ENCODE measurements at places on chromosomes 2 and 18. TPM values are rescaled to one million over a fixed set of nuclear protein-coding genes. Genes with fewer than 3 reads are reported as not detected.

GRCh38 chr2:21461754-21462240, 338.0 kb downstream of the TDRD15 start:
- DNase-seq: no peak

DNA sequence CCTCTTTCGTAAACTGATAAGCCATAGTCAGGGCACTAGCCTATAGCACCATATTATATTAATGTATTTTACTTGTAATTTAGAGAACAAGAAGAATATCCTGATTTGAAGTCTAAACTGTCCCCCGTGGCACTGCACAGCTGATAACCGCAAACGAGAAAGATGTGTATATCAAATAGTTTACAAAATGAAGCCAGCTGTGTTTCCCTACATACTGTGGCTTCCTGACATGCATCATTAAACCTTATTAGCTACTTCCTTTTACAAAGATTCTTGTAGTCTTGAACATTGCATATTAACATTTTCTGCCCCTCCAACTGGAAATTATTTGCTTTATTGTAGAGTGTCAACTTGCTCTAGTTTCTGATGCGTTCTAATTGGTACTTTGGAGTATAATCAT, 153.5 kb upstream of the NFATC1 start:
- DNase-seq: no peak

GRCh38 chr2:203534621-203535077, 452 bp downstream of the RAPH1 start:
- no peak for DNase-seq

DNA sequence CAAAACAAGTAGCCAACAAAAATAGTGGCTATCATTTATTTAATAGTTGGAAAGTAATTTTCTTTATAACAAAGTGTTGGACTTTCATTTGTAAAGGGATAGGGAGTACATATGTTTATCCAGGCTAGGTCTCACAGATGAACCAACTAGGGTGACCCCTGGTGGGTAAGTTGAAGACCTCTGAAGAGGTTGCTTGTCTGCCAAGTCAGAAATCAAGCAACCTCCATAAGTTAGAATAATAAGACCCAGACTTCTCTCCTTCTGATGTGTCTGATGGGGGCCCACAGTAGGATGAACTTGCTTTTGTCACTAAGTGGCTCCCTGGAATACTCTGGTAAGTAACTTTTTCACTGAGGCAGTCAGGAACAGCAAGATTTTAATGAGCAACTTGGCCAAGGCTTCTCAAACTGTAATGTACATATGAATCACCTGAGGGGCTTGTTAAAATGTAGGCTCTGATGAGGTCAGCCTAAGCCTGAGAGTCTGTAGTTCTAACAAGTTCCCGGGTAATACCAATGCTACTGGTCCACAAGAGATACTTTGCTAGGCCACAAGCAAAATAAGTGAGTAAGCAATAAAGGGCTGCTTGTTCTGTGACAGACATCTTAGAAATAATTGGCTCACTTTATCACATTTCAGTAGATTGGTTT, 319.6 kb downstream of the PIK3C3 start:
- no peak for DNase-seq

DNA sequence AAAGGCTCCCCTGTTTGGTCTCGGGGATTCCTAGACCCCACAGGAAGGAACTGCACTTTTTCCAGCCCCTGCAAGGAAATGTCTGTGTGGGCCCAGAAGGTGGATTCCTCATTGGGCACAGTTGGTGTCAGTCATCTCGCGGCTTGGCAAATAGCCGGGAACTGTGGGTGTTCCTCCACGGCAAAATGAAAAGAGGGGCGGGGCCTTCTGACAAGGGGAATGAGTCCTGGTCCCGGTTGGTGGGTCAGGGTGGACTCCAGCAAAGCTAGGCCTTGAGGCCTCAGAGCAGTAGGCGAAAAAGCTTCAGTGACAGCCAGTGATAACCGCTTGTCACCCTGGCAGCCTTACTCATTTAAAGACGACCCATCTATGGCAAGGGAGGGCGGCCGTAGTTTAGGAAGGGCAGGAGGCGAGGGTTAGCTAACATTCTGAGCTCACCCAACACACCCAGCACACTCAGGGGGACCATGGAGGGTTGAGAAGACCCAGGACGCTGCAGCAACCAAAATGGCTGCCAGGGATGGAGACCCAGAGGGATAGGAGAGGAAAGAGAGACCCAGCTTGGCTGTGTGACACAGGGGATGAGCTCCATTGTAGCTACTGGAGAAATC, 16.5 kb downstream of the SLC4A3 start:
- DNase-seq: peak; percentile 59

DNA sequence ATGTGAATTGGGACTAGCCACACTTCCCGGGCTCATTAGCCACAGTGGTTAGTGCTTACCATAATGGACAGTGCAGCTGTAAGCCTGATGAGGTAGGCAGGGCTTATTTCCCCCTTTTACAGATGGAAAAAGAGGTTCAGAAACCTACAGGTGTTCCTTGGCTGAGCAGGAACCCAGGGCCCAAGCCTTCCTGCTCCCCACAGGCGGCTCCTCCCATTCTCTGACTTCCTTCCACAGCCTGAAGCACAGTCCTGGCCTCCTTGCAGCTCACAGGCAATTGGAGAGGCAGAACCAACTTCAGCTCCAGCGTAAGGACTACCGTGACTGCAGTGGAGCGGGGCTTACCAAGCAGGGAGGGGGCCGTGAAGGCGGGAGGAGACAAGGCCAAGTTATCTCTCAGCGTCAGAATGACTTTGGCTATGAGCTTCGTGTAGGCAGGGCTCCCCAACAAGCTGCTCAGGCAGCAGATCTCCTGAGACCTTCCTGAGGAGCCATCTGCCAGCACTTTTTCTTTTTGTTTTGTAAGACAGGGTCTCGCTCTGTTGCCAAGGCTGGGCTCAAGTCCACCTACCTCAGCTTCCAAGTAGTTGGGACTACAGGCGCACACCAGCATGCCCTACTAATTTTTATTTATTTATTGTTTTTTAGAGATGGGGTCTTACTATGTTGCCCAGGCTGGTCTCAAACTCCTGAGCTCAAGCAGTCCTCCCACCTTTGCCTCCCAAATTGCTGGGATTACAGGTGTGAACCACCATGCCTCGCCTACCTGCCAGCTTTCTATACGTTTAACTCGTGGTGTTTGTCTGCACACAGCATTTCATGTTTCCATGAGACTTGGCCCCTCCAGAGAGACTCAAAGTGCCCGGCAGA, 34.2 kb upstream of the NT5DC4 start:
- no peak for DNase-seq

DNA sequence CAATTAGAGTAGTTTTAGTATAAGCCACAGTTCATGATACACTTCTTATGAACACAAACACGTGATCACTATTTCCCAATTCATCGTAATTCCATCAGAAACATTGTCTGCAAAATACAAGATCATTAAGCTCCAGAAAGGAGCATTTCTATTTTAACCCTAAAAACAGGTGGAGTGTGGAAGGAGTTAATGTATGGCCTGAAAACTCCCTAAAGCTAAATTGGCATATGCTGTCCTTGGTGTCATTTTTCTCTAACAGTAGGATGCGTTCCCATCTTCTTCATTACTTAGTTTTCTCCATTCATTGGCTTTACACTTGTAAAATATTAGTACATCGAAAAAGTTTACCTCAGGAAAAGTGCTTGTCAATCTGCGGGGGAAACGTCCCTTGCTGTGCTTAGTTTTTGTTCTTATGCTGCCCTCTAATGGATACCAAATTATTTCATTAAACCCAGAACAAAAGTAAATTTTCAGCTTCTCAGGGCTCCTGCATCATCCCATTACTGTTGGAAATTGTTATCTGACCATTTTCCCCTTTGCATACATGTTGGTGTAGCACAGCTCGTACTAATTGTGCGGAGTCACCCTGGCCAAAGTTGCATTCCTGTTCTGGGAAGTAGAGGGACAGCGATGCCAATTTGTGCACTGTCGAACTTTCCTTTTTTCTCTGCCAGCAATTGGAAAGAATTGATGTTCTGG, 153.4 kb downstream of the GPD2 start:
- DNase-seq: no peak

GRCh38 chr2:133599811-133600210, 31.5 kb upstream of the NCKAP5 start:
- no peak for DNase-seq

- DNase-seq: no peak
These were observed 164.8 kb downstream of the ATAD2B start for GRCh38 chr2:23762141-23762540.

GRCh38 chr2:96775160-96775559, 14.5 kb downstream of the CNNM4 start:
- no peak for DNase-seq

The DNAJC5G gene
- total RNA-seq: 0.18 TPM

The DPYSL5 gene
- total RNA-seq: 9.2 TPM

The COL3A1 gene
- 0.76 TPM for total RNA-seq

The C2orf92 gene
- total RNA-seq: 6.9 TPM

Measured in WTC11 (cell line).